ENCODE measurements at places on chromosomes 2 and 18.

GRCh38 chr2:181789827-181790448 lies 101.6 kb upstream of the ITPRID2 start:
- no peak for DNase-seq

GRCh38 chr2:185335879-185336278 lies 402.7 kb upstream of the FSIP2 start:
- no peak for DNase-seq

- no peak for DNase-seq
These were observed 136.5 kb upstream of the SERPINE2 start for GRCh38 chr2:224175538-224175937.

DNA sequence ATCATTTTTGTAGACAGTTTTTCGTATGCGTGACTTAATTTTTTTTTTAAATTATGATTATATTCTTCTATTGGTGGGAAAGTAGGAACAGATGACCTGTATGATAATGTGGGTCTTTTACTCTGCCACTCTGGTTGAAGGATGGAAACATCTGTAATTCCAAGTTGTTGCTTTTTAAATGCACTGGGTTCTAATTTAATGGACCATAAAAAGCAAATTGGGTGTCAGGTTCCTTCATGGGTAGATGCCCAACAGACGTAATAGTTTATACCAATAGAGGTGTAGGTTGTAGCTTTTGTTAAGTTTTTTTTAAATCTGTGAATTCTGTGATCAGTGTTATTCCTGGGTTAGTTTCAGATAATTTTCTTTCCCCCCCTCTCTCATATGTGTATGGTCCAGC lies 117.6 kb downstream of the MAP4K4 start:
- no peak for DNase-seq

DNA sequence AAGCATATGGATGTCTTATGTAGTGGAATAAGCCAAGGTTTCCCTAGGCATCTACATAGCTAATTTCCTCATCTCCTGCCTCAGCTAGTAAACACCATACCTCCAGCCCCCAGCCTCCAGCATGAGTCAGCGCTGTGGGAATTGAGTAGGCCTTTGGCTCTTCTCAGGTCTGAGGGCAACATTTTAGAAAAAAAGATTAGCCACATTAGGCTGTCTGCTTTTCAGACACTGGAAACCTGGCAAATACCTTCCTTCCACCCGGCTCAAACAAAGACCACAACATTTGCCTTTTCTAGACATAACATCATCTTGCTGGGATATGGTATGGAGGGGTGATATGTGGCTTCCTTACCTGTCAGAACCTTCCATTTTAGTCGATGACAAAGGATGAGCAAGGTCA lies 6.1 kb upstream of the CCDC195 start:
- DNase-seq, result no peak

DNA sequence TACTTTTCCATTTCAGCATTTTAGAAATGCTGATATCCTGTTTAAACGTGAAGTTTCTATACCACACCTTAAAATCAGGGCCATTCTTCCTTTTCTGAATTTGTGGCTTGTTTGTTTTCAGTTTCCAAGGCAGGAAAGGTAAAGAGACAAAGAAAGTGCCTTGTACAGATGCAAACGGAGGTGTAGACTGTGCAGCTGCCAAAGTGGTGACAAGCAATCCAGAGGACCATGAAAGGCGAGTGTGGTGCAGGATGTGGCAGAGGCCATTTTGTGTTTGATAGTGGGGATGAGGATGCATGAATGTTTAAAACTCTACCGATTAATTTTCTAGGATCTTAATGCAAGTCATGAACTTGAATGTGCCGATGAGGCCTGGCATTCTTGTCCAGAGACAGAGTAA lies 733 bp downstream of the C2orf74 start:
- DNase-seq, result no peak

DNA sequence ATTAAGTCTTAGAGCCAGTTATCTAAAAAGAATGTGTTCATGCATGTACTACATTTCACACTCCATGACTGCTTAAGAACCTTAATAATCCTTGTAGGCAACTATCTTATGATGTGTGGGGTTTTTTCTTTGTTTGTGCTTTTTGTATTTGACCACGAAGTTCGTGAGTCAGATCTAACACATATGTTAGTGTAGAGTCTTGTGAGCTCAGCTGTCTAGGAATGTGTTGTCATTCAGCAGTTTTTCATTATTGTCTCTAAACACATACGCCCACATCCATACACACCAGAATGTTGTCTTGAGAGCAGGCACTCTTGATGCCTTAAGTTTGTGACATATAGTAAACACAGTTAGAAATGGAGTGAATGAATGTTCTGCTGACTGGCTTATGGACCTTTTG lies 38.4 kb downstream of the CAB39 start:
- DNase-seq, result no peak

GRCh38 chr2:213199871-213200270 lies 48.5 kb upstream of the IKZF2 start:
- no peak for DNase-seq

DNA sequence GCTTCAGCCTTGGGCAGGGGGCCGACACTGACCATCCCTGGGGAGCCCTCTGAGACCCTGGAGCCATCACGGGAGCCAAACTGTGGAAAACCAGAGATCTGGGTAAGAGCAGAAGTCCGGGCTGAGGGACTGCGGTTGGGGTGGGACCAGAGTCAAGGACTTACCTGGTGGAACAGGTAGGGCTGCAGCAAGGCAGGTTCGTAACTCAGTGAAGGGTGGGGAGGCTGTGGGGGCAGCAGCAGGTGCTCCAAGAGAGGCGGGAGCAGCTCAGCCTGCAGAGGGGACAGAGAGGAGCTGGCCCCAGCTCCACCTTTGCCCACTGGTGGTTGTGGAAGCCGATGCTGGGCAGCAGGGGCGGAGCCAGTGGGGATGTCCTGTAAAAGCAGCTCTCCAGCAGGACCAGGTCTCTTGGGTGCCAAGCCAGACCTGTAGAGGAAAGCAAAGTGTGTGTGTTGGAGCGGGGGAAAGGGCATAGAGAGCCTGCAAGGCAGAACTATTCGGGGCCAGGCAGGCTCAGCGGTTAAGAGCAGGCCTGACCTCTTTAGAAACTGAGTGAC lies 6.7 kb downstream of the PTPRN start:
- DNase-seq, result no peak

DNA sequence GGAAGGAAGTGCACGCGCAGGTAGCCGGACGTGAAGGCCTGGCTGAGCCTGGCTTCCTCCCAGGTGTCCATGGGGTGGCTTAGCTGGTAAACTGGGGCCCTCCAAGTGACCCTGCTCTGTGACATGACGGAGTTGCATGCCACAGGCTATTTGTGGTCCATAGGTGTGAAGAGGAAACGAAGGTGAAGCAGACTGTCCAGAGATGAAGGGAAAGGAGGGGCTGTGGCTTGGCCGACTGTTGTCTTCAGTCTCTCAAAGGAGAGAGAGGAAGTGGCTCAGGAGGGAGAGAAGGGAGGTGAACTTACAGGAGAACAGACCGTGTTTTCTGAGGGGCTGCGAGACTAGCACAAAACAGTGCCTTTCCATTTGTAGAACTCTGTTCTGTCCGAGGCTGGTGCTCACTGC lies 19.3 kb downstream of the INPP5D start:
- DNase-seq, result no peak

DNA sequence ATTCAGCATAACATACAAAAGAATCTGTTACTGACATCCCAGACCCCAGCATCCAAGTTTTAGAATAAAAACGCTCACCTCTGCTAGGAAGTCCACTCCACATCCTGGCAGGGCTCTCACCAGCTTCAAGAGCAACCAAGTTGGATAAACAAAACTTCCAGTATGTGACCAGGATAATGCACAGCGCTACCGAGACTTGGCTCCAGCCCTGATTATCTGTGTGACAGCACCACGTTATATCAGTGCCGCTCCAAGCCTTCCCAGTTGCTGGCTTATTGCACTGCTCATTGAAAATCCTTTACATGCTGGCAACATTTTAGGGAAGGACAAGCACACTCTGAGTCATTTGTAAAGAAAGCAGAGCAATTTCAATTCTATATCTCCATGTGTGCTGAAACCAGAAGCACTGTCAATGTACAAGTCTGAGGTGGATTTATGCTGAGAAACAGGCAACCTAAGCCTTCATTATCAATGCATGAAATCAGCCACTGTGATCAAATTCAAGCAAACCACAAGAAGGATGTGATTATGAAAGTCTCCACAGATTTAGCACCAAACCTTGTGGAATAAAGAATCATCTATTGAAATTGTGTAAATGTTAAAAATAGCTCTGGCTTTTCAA lies 115.7 kb downstream of the ZNF385B start:
- DNase-seq, result no peak

DNA sequence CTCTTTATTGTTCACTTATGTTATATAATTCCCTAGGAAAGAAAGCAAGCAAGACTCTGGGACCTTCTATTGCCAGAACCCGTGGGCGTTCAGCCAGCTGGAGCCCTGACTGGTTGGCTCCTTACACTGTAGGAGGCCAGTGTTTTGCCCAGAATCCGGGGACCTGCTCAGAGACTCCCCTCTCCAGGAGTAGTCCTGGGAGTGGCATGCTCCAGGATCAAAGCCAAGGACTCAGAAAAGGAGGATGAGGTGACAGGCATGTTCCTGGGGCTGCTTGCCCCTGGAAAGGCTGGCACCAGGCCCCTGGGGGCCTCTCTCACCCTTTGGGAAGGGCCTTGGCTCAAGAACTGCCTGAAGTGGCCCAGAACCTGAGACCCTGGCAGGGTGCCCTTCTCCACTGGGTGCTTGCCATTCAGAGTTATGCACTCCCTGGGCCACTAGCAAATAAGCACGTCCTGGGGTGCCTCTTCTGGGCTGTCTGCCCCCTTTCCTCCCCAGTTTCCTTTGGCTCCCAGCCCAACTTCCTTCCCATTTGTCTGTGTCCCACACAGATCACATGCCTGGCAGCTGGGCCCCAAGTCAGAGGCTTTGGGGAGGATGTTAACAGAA lies 19.6 kb upstream of the KIF3C start:
- DNase-seq, result peak; percentile 35

GRCh38 chr2:160493227-160494028 lies at the start of gene RBMS1:
RBMS1 (minus strand) TSS chr2:160493807; CDS start chr2:160493363, 444 bp downstream.
- peak; percentile 87 for DNase-seq

- DNase-seq, result no peak
These were observed 31.3 kb downstream of the CIB4 start for GRCh38 chr2:26609839-26610277.

DNA sequence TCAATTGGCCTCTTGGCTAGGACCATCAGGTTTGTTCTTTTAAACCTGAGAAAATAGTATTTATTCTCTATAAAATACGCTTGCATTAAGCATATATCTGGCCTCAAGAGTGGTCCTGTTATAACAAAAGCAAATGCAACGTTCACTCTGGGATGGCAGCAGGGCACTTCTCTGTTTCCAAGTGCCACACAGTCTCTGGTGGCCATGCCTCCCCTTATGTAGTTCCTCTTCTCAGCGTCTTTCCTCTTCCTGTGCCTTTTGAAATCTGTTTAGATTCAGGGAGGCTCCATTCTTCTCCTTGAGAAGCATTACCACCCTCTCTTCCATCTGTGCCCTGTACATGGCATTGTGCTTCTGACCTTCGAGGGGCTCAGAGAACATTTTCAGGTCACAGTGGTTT lies 51.9 kb downstream of the TSHZ1 start:
- DNase-seq, result no peak

DNA sequence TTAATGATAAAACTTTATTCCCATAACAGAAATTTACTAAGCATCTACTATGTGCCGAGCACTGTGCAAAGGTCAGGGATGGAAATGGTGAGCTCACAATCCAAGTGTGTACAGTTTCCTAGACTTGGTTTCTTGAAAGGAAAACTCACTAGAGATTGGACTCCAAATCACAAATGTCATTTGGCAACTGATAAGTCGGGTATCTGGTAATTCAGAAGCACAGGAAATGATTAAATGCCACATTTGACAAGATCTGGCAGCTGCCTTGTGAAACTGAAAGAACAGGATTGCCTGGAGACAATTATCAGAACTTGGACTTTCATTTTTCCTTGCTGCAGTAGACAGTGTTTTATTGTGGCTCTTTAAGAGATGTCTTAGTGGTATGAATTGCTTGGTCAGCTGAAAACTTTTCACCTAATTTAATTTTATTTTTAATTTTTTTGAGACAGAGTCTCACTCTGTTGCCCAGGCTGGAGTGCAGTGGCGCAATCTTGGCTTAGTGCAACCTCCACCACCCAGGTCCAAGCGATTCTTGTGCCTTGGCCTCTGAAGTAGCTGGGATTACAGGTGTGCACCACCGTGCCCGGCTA lies 19.2 kb downstream of the ITGA6 start:
- DNase-seq, result no peak

DNA sequence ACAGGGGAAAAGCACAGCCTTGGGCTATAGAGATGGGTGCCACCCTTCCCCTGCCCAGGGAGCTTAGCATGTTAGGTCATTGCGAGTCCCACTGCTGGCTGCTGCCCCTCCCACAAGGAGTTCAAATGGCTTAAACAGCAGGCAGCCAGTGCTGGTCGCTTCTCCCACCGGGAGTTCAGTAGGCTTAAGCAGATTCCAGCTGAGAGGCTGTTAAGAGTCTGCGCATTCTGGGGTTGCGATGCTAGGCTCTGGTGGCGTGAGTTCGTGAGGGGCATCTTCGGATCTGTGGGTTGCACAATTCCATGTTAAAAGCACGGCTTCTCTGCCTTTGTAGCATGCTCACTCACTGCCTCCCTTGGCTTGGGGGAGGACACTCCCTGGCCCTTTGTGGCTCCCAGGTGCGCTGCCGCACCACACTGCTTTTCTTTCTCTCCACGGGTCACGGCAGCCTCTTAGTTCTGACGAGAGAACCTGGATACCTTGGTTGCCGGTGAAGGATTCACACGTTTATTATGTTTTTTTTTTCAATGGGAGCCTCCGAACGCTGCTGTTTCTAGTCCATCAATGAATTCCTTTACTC lies 93.2 kb downstream of the UNC80 start:
- DNase-seq, result no peak

GRCh38 chr2:9230051-9230802 lies 23.6 kb downstream of the ASAP2 start:
- no peak for DNase-seq

DNA sequence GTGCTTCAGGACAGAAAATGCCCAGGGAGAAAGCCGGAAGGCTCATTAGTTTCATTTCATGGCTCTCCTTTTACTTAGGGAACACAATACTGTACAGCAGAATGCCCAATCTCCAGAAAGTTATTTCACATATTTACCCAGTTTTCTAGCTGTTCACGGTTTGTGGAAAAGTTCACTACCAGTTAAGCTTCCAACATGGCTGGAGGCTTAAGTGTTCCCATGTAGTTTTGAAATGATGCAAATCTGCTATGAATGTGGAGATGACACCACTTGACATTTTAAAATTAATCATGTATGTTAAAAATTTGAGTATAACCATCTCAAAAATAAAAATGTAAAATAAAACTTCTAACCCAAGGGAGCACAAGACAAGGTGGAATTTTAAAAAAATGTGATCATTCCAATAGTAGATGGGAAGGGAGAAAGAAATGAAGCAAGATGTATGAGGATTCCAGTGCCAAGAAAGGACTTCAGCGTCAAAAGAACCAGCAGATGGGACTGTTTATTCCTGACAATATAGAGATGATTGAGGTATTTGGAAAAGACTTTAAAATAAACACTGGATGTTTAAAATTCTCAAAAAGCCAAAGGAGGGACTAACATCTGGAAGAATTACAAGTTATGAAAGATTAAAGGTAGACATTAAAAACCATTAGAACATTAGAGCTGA lies 60.9 kb upstream of the OSR1 start:
- DNase-seq, result no peak

- no peak for DNase-seq
These were observed 56.3 kb downstream of the EPAS1 start for GRCh38 chr2:46353509-46353908.

- DNase-seq, result no peak
These were observed 3.2 kb downstream of the CNNM3 start for GRCh38 chr2:96819128-96819875.

GRCh38 chr2:234446404-234447076 lies 50.3 kb downstream of the ARL4C start:
- DNase-seq, result no peak

- DNase-seq, result peak; percentile 63
These were observed 138.9 kb upstream of the HAAO start for GRCh38 chr2:42931146-42931817.

GRCh38 chr2:215136669-215137328 lies 1.6 kb downstream of the ABCA12 start:
- no peak for DNase-seq
